ENCODE measurements at places on chromosomes 4 and X. TPM values are rescaled to one million over a fixed set of nuclear protein-coding genes. Genes with fewer than 3 reads are reported as not detected.

GRCh38 chr4:186684889-186685309 is 38.8 kb downstream of the FAT1 start:
- DNase-seq, result no peak

DNA sequence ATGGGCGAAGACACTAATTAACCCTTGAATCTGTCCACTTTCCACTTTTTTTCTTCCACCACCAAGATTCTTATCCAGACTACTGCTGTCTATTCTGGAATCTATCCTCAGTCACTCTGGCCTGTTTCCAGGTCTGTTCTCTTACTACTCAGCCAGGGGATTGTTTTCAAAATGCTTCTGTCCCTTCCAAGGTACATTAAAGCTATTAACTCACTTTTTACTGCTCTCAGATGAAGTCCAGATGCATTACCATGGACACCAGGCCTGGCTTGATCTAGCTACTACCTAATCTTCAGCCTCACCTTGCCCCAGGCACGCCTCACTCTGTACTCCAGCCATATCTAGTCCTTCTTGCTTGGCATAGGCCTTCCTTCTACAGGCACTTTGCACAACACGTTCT is 66.4 kb downstream of the GALNT7 start:
- no peak for DNase-seq

Gene CXCL1
- total RNA-seq, result 527 TPM

GRCh38 chr4:146165221-146165620 is 10.3 kb upstream of the LSM6 start:
- no peak for DNase-seq

Gene BDH2
- 6.0 TPM for total RNA-seq

DNA sequence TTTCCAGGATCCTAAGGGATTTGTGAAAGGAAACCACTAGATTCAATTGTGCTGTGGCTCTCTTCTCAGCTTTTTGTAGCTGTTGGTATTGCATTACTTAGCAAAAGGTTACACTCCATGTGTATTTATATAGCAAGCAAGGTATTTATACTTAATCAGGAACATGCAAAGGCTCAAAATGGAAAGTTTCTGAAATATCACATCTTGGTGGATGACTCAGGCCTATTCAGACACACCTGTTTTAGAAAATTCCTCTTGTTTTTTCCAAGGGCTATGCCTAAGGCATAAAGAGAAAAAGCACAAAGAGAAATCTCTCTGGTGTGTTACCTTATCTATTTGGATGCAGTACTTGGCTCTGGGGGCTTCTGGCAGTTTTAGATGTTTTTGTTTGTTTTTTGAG is 144.4 kb upstream of the GALNT7 start:
- DNase-seq, result no peak

Gene CLOCK
- 21.7 TPM for total RNA-seq

- DNase-seq, result peak; percentile 49
These were observed at the start of gene EGF for GRCh38 chr4:109912706-109913595. Gene EGF, plus strand, starts transcription at chr4:109912883. Its CDS starts 453 bp downstream, at chr4:109913336.

- DNase-seq, result no peak
These were observed 377.7 kb downstream of the PACRGL start for GRCh38 chr4:21077967-21078366.

Gene H2AZ1
- total RNA-seq, result 424 TPM

DNA sequence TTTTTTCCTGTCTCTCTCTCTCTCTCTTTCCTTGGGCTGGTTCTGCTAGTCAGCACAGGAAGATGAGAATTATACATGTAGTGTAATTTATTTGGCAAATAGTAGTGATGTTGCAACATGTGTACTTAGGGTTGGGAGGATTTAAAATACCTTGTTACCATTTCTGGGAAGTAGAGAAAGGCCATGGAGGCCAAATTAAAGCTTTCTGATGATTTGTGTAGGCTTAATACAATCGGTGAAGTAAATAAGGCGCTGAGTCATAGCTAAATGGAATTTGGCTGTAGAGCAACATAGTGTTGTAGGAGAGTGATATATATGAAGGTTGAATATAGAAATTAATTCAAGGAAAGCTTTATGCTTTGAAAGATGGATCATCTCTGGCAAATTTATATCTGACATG is 295.3 kb downstream of the GRID2 start:
- DNase-seq, result peak; percentile 23

Gene TMEM35A
- total RNA-seq, result 0.74 TPM

- DNase-seq, result no peak
These were observed 58.9 kb upstream of the FAM9C start for GRCh38 chrX:13103188-13103913.

GRCh38 chr4:11748164-11748872 is 319.6 kb upstream of the HS3ST1 start:
- DNase-seq, result no peak

DNA sequence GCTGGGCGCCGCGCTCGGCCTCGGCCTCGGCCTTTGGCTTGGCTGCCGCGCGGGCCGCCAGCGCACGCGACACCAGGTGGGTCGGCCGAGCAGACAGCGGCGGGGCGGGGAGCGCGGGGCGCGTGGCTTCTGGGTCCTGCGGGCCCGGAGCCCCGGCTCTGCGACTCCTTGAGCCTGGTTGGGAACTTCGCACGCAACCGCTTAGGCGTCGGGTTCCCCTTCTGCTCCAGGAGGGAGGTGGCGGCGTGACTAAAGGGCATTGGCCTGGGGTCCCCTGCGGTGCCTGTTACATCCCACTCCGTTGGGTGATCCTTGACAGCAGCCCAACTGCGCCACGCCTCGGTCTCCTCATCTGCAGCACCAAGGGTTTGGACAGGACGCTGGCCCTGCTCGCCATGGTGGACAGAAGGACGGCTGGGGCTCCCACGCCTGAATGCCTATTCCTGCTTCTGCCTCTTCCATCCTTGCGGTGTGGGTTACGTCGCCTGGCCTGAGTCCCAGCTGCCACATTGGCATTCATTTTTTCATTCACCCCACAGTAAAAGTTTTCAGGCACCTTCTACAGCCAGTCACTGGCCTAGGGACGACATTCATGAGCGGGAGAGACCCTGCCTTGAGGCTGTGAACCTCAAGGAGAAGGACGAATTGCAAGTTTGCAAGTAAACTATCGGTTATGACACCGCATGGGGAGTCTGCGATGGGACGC is 631 bp downstream of the EVC start:
- no peak for DNase-seq

Gene BRS3
- total RNA-seq, result not detected

DNA sequence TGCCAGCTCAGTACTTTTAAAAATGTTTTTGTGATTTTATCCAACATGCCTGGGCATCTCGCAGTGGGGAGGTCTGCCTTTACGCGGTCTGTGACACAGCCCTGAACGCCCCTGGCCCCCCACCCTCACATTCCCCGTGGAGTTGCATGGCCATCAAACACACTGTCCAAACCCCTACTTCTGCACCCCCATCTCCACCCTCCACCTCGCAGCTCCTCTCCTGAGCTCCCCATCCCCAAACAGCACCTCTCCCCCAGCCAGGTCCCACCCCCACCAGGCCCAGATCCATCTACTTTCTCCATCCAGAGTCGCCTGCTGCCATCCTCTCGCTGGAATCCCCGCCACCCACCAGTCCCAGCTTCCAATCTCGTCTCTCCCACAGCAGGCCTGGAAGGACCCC is 9.5 kb downstream of the ZFYVE28 start:
- DNase-seq, result no peak

Measured in NCI-H460 (cell line).